ENCODE measurements at places on chromosomes 3 and 15.
A peak's percentile ranks its signal among the peaks of the same experiment; 100 is the strongest.

- DNase-seq, result no peak
Observed at GRCh38 chr3:108488631-108489030, 21.8 kb downstream of the MYH15 start.

GRCh38 chr3:72664184-72664975 is 183.9 kb downstream of the SHQ1 start:
- no peak for DNase-seq

- no peak for DNase-seq
Observed at GRCh38 chr3:37736624-37737023, 125.1 kb upstream of the CTDSPL start.

DNA sequence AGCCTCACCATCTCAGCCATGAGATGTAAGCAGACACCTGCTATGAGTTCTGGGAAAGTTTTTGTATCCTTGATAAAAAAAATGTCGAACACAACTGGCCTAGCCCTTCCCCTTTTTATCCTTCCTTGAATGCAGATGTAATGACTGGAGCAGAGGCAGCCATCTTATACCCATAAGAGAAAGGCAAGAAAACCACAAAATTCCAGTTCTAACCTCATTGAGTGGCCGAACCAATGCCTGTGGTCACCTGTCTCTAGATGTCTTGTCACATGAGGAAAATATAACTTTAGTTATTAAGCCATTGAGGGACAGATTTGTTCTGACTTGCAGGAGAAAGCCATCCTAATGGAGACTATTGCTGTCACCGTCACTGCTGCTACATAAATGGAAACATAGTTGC is 80.4 kb upstream of the SLC6A6 start:
- DNase-seq, result no peak

- DNase-seq, result no peak
Observed at GRCh38 chr3:59013611-59014010, 36.2 kb downstream of the CFAP20DC start.

DNA sequence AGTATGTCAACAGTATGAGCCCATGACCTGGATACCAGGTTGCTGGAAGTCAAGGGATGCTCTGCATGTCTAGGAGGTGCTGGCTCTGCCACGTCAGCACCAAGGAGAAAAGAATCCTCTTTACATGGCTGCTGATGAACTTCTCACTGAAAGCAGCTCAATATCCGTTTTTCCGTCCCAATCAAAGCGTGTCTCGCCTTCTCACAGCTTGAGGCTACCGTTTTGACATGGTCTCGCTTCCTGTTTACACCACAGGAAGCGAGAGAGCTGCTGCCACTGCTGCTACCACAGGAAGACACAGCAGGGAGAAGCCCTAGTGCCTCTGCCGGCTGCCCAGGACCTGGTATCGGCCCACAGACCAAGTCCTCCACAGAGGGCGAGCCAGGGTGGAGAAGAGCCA is 27.3 kb downstream of the STARD5 start:
- peak; percentile 80 for DNase-seq

GRCh38 chr15:55457401-55458022 is 49.2 kb downstream of the PIERCE2 start:
- no peak for DNase-seq

GRCh38 chr3:40223856-40224255 is 85.7 kb upstream of the EIF1B start:
- DNase-seq, result no peak

DNA sequence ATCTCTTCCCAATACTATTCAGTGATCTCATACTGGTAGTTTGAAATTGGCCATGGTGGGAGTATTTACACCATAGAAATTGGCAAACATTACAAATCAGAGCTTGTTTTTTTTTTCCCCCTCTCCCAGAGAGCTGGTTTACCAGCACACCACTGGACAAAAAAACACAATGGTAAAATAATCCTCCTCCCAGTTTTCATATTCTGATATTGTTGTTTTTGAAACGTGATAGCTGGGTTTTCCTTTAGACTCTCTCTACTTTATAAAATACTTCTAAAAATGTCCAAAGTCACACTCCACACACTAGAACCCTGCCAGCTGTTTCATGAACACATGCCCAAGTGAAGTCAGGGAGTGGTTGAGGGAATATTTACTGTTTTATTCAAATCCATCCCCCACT is 187.5 kb downstream of the DTWD1 start:
- no peak for DNase-seq

DNA sequence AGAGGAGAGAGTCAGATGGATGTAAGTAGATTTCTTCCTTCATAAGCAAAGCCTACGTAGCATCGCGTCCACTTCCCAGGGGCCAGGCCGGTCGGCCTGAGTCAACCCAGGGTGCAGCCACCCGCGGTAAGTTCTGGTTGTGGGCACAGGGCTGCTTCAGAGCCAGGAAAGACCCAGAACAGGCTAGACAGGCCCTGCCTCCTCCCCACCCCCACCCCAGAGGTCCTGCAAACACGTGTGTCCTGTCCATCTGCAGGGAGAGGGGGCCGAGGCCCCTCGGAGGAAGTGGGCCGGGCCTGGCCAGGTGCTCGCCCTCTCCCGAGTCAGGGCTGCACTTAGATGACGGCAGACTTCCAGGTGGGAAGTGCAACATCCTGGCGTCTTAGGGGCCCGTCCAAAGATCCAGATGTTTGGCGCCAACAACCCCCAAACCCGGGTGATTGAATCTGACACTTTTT is 100.8 kb upstream of the ALDH1A3 start:
- DNase-seq, result no peak

DNA sequence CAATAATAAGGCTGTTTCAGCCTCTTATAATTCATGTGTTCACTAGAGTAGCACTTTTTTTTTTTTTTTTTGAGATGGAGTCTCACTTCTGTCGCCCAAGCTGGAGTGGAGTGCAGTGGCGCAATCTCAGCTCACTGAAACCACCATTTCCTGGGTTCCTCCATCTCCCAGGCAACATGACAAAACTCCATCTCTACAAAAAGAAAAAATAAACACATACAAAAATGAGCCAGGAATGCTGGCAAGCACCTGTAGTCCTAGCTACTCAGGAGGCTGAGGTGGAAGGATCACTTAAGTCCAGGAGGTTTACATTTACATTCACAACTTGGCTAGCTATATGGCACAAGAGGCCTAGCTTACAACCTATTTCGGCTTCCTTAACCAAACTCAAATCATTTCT is 6.8 kb downstream of the USP4 start:
- DNase-seq, result peak; percentile 26

DNA sequence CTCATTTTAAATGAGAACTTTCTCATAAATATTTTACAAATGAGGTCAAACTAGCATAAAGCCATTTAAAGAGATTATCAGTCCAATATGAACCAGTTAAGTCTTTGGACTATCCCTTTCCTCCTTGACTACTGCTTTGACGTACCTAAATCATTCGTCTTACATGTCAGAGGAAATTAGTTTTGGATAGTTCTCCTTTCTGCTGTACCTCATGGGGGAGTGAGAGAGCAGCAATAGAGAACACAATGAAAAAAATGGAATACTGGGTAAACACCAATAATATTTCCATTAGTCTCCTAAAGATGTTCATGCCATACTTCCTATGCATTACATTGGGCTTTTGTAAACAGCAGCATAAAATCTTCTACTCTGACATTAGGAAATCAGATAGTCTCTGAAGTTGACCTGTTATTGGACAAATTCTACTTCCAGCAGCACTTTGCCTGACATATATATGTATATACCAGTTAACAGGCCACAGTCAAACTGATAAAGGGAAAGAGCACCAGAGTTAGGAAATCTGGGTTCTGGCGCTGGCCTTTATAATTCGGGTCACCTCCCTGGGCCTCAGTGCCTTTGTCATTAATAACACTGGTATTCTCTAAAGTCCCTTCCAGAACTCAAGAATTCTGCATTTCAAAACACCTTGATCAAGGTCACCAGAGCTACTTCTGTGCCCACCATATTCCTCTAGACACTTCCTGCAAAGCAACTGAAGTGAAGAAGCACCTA is 26.8 kb downstream of the TIMMDC1 start:
- no peak for DNase-seq

GRCh38 chr3:50347187-50347813 is 1.8 kb upstream of the ZMYND10 start:
- peak; percentile 85 for DNase-seq

- no peak for DNase-seq
Observed at GRCh38 chr3:138786788-138787271, 47.9 kb downstream of the PIK3CB start.

GRCh38 chr3:177348974-177349373 is 151.7 kb upstream of the TBL1XR1 start:
- no peak for DNase-seq
